ENCODE measurements at places on chromosomes 11 and 22.

DNA sequence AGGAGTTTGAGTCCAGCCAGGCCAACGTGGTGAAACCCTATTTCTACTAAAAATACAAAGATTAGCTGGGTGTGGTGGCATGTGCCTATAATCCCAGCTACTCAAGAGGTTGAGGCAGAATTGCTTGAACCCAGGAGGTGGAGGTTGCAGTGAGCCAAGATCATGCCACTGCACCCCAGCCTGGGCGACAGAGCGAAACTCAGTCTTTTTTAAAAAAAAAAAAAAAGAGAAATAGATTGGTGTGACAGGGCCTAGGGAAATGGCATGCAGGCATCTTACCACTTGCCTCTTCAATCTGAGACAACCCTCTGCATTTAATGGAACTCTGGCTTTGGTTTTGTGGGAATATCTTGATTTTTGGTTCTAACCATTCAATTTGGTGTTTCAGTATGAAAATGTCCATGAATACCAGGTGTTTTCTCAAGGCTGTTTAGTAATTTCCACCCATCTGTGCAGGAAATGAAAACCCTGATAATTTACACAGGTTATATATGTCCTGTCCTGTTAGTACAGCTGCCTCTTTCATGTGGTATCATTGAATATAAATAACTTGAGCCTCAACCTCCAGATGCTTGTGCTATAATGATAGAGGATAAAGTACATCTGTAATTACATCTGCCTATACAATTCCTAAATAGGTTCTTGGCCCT is 8.4 kb downstream of the XBP1 start:
- DNase-seq, result no peak

DNA sequence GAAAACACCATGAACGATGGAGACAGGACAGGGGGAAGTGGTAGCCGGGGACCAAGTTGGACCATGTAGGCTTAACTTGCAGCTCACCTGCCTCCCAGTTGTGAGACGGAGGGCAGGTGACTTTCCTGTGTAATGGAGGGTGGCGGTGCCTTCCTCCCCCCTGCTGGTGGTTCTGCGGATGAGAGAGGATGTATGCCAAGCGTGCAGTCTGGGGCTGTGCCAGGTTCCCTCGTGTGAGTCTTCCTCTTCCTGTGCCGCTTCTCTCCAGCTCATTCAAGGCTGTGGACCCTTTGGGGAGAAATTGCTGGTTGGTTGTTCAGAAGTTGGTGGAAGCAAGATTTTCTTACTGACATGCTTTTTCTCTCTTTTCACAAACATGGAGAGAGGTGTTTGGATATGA is 35.1 kb downstream of the MPPED1 start:
- no peak for DNase-seq

- no peak for DNase-seq
Measured at GRCh38 chr11:105265845-105266244, 126.3 kb upstream of the CARD18 start.

DNA sequence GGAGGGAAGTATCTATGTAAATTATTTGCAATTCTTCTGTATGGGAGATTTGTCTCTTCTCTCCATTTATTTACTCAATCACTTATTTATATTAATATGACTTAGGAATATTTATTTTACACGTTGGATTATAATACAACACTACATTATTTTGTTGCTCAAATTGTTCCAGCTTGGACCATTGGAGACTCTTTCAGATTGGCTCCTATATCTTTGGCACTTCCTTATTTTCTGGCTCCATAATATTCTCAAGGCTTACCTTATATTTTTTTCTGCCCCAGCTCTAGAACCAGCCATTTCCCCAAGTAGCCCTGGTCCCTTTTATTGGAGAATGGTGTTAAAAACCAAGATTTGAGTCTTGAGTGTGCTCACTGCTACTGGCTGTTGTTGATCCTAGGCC is 101.9 kb downstream of the LRRC32 start:
- no peak for DNase-seq

DNA sequence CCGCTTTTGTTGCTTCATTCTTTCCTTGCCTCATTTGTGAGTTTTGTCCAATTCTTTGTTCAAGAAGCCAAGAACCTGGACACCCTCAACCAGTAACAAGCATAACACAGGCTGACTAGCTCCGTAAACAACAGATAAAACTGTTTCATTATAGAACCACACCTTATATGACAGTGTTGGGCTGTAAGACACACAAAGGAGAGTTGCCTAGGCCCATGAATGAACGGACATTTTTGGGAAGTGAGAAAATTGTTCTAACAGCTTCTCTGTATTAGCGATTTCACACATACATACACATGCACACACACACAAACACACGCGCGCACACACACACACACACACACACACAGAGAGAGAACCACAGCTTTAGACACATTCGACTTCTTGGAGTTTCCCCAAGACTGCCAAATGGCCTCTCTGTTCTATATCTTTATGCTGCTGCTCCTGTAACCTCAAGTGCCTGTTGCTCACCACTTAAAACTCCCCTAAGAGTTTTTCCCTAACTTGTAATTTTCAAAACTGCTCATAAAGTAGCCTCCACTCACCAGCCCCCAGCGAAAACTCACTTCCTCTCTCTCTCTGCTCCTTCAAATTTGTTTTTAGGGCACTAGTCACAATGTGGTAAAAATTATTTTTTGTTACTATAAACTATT is 35.9 kb downstream of the CTSC start:
- DNase-seq, result no peak

- no peak for DNase-seq
Measured at GRCh38 chr11:27234961-27235360, 128.1 kb downstream of the CCDC34 start.

GRCh38 chr11:465896-466530 is 15.9 kb downstream of the PTDSS2 start:
- no peak for DNase-seq

DNA sequence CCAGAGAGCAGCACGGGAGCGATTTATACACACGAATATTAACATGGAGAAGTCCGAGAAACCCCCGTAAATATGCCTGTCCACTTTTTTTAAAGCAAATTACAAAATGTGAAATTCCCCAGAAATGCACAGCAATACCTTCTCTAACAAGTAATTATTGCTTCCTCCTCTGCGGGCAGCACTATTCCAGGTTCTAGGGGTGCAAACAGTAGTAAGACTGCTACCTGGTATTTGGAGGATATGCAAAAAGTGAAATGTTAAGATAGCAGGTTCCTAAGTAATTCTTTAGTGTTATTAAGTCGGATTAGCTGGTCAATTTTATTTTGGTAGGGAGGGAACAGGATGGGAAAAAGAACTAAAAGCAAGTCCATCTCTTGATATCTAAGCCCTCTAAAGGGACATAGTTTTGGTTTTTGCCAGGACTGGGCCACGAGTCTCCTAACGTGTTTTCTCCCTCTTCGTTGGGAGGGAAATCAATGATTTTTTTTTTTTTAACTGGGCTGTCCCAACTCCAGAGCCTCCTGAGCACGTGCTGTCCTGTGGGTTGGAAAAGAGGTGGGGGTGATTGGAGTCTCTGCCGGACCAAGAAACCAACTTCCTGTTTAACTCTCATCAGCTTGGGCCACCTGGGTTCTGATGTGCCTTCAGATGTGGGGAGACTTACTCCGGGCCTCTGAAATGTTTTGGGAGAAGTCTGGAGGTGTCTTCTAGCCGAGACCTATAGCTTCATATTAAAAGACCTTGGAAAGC is 1.7 kb upstream of the XBP1 start:
- no peak for DNase-seq

DNA sequence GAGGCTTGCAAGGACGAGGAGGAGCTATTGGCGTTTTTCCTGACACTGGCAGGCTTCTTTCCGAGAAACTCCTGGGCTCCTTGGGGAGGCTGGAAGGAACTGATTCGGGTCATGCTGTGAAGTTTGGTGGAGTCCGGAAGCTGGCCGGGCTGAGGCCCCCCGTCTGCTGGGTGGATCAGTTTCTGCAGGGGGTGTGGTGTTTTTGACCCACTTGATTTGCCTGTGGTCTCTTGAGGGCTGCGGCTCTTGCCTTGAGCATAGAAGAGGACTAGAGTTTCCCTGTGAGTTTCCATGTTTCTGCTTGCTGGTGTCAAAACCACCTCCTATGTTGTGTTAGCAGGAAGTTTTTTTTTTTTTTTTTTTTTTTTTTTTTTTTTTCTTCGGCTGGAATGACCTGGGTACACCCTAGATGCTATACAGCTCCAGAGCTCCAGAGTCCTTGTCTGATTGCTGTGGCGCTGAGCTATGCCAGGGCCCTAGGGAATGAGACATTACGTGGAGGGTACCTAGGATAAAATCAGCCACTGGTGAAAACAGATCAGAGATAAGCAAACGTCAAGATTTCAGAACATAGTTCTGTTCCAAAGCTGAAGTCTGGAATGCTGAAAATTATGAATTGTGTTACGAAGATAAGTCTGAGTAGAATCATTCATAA is 728 bp downstream of the TBC1D22A start:
- no peak for DNase-seq

GRCh38 chr22:36729321-36729720 is 25.8 kb upstream of the CACNG2 start:
- DNase-seq, result no peak

DNA sequence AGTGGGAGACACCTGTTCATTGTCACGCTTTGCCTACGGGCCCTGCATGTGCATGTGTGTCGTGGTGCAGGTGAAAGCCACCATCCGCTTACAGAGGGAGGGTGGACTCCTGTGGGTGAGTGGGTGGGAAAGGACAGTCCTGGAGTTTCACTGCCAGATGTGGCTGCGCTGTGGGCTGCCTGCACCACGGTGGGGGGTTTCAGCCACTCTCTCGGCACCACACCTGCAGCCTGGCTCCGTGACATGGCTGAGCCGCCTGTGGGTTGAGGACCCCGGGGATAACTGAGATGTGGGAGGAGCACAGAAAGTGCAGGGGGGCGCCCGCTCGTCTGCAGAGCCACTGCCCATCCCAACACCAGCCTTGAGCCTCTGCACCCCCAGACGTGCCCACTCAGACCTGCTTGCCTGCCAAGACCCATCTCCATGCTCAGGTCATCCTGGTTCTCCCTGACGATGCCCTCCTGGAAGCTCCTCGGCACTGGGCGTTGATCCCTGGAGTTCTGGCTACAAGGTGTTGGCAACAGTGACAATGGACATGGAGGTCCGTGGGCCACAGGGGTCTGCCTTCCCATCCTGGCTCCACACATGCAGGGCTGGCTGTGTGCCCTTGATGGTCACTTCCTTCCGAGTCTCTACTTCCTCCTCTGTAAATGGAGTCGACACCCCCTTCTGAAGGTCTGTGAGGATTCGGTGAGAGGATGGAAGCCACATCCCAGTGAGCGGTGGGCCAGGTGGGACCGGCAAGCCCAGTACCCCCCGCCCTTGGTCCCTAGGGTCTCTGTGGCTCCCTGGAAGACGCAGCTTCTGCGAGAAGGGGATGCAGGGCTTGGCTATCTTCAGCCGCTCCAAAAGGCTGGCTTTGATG is 1007.0 kb downstream of the BRD1 start:
- no peak for DNase-seq

DNA sequence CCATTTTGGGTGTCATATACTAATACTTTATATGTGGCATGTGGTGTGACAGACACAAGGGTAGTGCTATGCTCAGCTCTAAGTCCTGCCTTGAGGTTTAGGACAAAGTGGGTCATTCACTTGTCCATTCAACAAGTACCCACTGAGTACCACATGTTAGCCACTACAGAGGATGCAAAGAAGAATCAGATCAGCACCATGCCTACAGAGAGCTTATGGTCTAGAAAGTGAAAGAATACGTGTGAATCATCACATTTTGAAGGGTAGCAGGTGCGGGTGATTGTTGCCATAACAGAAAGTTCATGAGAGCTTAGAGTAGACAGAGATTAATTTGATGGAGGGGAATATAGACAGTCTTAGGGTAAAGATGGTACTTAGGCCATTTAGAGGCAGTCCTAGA is 18.3 kb downstream of the CLMP start:
- DNase-seq, result no peak

GRCh38 chr11:134786636-134787035 is 374.6 kb upstream of the B3GAT1 start:
- DNase-seq, result no peak

DNA sequence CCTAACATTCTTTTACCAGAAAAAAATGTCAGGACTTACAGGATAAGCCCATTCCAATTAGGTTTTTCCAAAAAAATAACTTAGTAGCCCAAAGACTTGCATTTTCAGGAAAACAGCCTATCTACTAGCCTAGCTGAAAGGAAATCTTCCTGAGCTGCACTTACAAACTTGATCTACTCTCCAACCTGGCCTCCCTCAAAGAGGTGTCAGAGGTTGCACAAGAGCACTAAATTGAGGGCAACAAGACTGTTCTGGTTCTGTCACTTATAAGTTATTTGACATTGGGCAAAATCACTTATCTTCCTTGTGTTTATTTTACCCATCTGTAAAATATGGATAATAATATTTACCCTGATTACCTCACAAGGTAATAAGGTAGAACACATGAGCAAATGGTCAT is 7.9 kb upstream of the SOX6 start:
- DNase-seq, result no peak

GRCh38 chr11:133977067-133977677 is 20.4 kb upstream of the IGSF9B start:
- no peak for DNase-seq

GRCh38 chr11:78641541-78641940 is 66.9 kb upstream of the NARS2 start:
- DNase-seq, result no peak

DNA sequence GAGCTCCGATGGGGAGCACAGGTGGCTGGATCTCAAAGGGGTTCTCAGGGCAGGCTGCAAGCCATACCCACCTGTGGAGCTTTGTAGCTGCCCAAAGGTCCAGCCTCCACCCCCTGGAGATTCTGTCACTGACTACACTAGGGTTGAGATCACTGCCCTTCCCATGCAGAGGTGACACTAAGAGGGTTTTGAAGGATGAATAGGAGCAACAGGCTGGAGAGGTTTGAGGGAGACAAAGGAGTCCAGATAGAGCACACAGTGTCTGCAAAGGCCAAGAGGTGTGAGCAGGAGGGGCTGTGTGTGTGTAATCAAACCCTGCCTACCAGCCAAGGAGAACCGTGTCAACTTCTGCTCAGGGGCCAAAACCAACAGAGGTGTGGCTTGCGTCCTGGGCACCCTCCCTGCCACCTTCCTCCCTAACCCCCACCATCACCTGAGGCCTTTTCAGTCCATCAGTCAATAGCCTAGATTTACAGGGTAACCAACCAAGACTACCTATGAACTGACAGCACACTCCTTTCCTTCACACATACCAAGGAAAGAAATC is 43.0 kb upstream of the WNT11 start:
- no peak for DNase-seq

- DNase-seq, result no peak
Measured at GRCh38 chr11:126824035-126824607, 176.4 kb downstream of the KIRREL3 start.

GRCh38 chr11:64934682-64935358 is 873 bp downstream of the GPHA2 start:
- no peak for DNase-seq

All from GM18507 (cell line).